Osteocyte (in vitro differentiated cells): ENCODE measurements at places on chromosomes 11 and 22.

- DNase-seq: no peak
These were observed 6.2 kb downstream of the MYO18B start for GRCh38 chr22:25748140-25748539.

DNA sequence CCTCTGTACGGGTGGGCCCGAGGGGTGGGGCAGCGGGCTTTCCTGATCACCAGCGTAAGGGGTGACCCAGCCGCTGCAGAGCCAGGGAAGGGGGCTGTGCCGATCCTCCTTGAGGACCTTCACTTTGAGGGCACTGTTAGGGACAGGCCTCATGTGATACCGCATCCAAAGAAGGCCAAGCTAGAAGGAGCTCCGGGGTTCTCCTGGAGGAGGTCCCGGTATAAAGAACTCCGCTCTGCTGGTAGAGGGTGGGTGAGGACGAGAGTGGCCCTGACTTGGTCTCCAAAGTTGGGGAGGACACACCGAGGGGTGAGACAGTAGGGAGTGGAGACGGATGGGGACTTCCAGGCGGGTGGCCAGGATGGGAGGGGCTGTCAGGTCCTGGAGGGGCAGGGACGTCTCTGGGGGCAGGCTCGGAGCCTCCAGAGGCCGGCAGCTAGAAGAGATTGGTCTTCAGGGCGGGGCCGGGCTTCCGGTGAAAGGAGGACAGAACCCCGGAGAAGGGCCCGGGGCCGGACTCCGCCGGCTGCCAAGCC is 4.6 kb downstream of the PHOX2A start:
- no peak for DNase-seq

- DNase-seq: peak; percentile 62
These were observed 57.8 kb downstream of the ST14 start for GRCh38 chr11:130217133-130218031.

DNA sequence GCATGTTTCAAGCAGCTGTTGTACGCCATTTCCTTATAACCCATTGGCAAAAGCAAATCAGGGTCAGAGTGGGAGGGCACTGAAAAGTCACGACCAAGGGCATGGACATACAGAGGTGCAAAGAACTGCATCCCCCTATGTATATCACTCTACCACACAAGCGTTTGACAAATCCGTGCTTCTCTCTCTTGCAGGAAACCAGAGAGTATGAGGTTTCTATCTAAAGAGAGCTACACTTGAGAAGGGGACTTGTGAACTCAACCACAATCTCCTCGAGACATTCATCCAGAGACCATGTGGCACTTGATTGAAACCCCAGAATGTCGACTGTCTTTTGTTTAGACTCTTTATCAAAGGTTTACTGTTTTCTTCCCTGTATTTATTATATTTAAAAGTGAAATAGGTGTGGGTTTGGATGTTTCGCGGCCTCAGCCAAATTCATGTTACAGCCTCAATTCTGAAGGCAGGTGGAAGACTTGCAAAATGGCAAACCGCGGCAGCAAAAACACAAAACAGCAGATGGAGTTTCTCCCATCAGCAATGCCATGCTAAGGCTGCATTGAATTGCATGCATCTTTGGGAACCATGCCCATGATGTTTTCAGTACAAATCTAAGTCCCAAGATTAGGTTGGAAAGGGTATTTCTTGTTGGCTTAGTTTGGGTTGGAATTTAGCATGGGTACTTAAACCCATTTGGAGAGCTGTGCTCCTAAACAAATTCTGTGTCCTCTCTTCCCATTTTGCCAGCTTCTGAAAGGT is 48.8 kb upstream of the ASPHD2 start:
- DNase-seq: no peak

GRCh38 chr11:1445741-1446445 is 40.7 kb downstream of the MOB2 start:
- no peak for DNase-seq

DNA sequence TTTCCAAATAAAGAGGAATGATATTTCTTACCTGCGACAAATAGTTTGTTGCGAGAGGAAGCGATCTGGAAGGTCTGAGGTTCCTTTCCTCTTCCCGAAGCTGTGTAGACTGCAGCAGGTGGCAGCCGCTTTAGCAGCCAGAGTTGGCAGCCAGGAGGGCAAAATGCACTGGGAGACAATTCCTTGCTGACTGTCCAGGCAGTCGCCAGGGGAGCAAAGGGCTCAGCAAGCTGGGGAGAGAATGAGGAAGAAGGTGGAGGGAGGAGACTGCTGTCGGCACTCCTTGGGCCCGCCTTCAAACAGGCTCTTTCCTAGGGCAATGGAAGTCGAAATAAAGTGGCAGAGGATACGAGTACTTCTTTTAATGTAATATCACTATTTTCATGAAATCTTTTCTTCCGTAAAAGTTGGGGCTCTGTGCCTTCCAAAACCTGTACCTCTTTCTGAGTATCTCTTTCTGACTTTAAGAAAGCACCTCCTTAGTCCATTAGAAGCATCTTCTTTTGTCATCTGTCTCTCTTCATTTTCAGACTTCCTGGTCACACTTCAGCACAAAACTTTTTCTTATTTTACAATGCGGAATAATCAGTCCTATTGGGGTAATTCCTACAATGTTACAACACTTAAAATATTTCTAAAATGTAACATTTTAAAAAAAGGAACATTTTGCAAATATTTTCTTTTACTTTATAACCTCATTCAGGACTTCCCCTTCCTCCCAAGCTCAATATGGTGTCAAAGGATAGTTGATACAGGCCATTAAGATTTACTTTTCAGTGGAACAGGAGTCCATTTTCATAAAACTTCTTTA is at the start of gene IL18:
IL18 (minus strand) TSS at position 220 of the 811 bp plus-strand sequence. CDS start 9,041 bp downstream, outside the sequence.
- no peak for DNase-seq

- DNase-seq: no peak
These were observed 380.1 kb downstream of the LARGE1 start for GRCh38 chr22:33539902-33540751.

GRCh38 chr11:58776891-58777710 is 45.4 kb upstream of the GLYAT start:
- no peak for DNase-seq

GRCh38 chr11:119594639-119595249 is 134.3 kb downstream of the NECTIN1 start:
- no peak for DNase-seq
